ENCODE measurements at places on chromosomes 12 and 14.

GRCh38 chr12:28998662-28999120, 150.4 kb upstream of the FAR2 start:
- no peak for DNase-seq

DNA sequence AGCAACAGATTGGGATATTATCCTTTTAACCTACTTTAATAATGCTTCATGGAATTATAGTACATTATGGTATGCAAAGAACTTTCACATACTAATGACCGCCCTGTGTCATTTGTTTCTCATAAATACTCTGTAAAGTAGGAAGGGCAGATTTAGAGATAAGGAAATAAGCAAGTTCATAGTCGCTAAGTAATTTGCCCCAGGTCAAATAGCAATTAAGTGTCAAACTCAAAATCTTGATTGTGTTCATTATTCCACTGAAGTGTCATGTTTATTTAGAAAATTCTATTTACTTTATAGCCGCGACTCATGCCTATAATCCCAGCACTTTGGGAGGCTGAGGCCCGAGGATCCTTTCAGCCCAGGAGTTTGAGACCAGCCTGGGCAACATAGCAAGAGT, 98.7 kb upstream of the ATF1 start:
- DNase-seq: no peak

DNA sequence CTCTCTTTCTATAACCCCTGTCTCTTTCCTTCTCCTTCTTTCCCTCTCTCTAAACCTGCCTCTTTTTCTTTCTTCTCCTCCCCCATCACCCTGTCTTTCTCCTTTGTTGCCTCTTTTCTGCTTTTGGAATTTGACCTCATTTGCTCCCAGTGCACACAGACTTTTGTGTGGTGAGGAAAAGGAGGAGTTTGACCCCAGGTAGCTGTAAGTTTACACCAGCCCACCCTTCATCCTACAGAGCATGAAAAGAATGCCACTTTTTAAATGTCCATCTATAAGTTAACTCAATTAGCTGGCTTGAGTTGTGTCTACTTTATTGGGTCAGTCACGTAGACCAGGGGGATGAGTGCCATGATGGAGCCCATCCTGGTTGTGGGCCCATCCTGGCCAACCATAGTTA, 146.8 kb upstream of the SLC38A2 start:
- no peak for DNase-seq

DNA sequence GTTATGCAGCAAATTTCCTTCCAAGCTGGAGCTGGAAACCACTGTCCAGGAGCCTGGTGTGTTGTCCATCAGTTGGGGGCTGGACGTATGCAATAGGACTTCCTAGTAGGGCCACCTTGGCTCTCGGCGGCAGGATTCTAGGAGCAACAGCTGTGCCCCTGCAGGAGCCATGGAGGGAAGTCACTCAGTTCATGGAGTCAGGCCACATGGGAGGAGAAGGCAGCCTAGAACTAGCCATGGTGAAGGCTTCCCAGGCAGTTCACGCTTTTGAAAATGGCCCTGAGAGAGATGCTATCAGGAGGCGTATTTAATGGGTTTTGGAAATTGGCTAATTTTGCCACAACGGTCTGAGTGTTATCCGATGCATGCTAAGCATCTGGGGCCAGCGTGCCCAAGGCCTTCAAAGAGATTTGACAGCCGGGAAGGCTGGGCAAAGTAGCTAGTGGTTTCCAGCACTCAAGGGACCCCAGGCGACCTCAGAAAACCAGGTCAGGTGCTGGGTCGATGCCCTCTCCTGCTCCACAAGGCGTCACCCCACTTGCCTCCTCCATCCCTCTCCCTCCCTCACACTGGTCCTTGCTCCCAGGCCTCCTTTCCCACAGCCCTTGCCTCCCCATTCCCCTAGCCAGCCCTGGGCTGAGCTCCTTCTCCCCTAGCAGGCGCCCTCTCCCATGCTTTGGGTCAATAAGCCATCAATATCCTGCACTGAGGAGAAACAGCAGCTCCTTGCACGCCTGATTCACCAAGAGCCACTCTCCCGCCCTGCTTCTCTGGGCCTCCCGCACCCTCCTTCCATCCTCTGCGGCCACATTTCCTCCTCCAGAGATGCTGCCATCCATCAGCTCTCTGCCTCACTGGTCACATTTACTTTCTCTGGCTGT, 30.9 kb upstream of the SYNDIG1L start:
- no peak for DNase-seq

DNA sequence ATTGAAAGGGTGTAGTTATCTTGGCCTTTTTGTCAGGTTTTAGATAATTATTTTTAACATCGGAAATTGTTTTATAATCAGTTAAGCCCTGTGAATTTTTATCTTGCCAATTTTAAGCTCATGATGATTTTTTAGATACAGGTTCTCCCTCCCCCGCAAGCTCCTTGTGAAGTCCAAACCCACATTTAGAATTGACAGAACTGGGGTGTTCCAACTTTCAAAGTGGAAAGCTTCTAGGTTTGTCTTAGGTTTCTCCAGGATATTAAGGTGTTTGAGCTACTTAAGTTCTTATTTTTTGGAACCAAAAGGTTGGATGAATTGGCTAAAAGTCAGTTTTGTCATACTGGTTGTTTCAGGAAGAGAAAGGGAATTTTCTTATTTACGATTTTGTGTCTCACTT, 49.1 kb downstream of the ATP2A2 start:
- DNase-seq: no peak

GRCh38 chr14:69480136-69480535, 4.4 kb upstream of the PLEKHD1 start:
- no peak for DNase-seq

DNA sequence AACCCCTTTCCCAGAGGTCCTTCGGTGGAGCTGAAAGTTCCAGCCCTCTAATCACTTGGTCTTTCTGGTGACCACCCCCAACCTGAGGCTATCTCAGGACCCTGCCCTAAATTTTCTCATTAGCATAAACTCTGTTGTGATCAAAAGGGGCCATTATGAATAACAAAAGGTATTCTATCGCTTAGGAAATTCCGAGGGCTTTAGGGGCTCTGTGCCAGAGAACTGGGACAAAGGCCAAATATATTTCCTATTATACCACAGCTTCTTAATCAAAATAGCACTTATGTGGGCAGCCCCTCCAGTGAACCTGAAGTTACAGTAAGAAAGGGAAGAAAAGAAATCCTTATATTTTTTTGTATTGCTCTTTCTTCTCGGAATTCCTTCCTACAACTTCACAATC, 125.3 kb upstream of the NPAS3 start:
- DNase-seq: no peak

DNA sequence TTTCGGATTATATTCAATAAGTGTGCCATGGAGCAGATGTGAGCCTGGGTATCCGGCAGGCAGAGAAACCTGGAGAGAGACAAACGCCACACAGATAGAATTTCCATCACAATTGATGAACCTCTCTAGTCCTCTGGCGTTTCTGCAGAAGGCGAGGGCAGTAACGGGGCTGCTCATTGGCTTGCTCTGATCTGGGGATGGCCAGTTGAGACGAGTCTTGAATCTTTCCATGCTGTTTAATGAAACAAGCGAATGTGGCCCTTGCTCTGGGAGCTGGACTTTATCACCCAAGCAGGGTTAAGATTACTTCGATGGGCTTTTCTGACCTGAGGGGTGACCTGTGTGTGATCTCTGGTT, 42.4 kb upstream of the CLMN start:
- no peak for DNase-seq

- DNase-seq: no peak
These were observed 61.4 kb upstream of the CMKLR1 start for GRCh38 chr12:108400481-108400880.

- no peak for DNase-seq
These were observed 114.4 kb downstream of the LMNTD1 start for GRCh38 chr12:25438638-25439037.

- DNase-seq: no peak
These were observed 6.7 kb downstream of the FNTB start for GRCh38 chr14:64993266-64993930.

DNA sequence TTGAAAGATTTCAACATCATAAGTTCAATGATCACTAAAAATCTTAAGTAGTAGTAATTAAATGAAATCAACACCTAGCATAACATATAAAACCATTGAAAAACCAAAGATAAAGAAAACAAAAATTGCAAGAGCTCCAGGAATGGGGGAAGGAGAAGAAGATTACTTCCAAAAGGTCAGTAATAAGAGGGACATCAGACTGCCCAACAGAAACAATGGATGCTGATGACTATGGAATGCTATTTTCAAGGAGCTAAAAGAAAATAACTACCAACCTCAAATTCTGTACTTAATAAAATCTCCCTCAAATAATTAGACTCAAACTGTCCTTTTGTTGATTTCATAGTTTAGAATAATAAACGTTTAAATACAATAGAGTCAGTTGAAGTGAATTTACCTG, 314.5 kb upstream of the LMO3 start:
- DNase-seq: no peak

- DNase-seq: no peak
These were observed 21.9 kb downstream of the YBX3 start for GRCh38 chr12:10701131-10701681.

GRCh38 chr14:85276979-85277228, 253.0 kb upstream of the FLRT2 start:
- DNase-seq: no peak

DNA sequence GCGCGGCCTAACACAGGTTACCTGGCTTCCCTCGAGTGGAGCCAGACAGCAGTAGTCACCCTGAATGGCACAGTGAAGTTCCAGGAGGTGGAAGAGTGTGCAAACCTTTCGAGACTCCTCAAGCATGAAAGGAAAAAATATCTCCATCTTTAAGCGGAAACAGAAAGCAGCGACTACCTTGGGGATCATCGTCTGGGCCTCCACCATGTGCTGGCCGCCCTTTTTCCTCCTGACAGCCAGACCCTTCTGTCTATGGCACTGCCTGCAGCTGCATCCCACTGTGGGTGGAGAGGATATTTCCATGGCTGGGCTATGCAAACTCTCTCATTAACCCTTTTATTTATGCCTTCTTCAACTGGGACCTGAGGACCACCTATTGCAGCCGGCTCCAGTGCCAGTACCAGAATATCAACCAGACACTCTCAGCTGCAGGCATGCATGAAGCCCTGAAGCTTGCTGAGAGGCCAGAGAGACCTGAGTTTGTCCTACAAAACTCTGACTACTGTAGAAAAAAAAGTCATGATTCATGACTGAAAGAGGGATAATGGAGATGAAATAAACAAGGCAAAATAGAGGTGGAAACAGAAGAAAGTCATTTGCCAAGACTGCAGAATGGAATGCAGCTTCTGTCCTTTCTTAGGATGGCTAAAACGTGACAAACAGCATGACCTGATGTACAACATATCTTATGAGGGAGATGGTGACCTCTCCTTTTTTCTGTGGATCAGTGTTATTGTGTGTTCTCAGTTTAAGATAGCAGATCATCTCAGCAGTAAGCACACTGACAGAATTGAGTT, 2.4 kb upstream of the HEBP1 start:
- DNase-seq: no peak

DNA sequence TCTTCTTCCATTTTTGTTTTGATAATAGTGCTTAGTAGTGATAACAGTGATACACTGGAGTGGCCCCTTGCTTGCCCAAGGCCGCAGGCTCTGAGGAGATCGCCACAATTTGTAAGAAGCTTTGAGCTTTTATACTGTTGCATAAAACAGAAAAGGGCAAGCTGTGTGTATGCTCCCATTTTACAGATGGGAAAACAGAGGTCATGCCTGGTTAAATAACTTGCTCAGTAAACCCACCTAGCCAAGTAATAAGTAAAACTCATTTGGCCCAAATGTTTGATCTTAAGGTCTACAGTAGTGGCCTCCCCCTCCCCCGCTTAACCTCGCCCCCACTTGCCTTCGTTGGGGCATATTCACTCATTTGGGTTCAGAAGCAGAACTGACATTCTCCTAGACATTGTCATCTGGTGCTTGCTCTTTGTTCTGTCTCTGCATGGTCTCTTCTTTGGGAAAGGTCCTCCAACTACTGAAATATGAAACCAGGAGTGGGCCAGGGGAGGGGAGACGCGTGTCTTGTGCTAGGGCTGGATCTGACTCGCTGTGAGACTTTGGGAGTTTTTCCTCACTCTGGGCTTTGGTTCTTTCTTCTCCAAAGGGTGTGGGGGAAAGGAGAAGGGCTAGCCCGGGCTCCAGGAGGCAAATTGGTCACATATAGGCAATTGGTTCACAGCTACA, 88.1 kb downstream of the PAPOLA start:
- no peak for DNase-seq

GRCh38 chr12:119783787-119784186, 93.3 kb downstream of the CIT start:
- no peak for DNase-seq

GRCh38 chr14:104091061-104091926, 5.8 kb downstream of the ASPG start:
- DNase-seq: no peak

GRCh38 chr12:122949405-122949804, 16.9 kb downstream of the ABCB9 start:
- no peak for DNase-seq

DNA sequence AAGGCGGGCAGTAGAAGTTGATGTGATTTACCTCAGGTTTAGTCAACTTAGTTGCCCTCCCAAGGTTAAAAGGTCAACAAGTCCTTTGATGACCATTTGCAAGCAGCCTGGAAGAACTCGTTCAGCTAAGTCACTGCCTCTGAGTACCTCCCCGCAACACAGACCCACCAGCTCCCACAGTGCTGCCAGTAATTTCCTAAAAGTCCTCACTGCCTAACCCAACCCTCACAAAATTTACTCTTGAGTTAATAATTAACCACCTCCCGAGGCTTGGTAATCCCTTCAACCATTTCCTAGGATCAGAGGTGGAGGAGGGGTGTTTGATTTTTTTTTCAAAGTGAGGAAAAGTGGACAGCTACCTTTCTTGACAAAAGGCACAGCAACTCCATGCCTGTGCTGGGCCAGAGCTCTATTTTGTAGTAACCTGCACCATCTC, 55.8 kb downstream of the MAP3K9 start:
- no peak for DNase-seq

DNA sequence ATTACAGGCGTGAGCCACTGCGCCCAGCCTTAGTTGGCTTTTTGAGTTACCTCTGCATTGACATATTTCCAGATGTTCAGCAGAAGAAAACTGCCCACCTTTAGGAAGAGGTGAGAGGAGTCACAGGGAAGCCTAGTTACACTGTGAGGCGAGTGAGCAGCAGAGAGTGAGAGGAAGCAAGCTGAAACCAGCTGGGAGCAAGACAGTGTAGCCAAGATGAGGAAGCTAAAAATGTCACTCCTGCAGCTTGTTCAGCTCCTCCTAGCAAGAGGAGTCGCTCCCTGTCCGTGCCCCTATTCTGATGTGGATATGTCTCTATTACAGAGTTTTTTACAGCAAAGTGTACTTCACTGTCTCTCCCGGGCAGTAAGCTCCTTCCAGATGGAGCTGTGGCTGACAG, 127.6 kb downstream of the GXYLT1 start:
- DNase-seq: no peak

GRCh38 chr12:48109424-48109823, 3.5 kb upstream of the SENP1 start:
- DNase-seq: no peak

Measured in HS-5 (cell line).